CD4-positive, alpha-beta T cell (primary cell): ENCODE measurements at places on chromosomes 6 and 20. TPM values are rescaled to one million over a fixed set of nuclear protein-coding genes. Genes with fewer than 3 reads are reported as not detected.

Gene CNR1
- total RNA-seq: not detected

Gene ACTL10
- 0.55 TPM for total RNA-seq

Gene APCDD1L
- total RNA-seq: not detected

DNA sequence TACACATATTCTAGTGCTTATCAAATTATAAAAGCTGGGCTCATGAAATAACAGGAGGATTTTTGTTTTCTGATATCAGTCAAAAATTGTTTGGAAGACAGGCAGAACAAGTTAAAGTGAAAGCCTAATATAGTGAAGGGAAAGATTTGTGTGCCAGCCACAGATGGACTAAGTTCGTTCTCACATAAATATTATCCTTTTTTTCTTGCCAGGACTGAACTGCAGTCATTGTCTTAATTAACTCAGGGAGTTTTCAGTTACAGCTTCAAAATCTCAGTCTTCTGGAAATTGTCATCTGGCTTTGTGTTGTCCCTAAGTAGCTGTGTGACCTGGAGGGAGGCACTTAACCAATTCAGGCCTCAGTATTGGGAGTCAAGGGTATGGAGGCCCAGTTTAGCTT lies 40.7 kb downstream of the PLCB4 start:
- no peaks in the 10 kb centered on the region for H3K27me3 ChIP-seq
- H3K4me1 ChIP-seq: no peaks in the 10 kb centered on the region
- H3K27ac ChIP-seq: no peak overlapping the region
- no peak for DNase-seq

Gene KCNK16
- not detected for total RNA-seq
